ENCODE measurements at places on chromosomes 2 and 18.

- no peak for DNase-seq
Measured at GRCh38 chr2:58054264-58054663, 7.7 kb downstream of the VRK2 start.

- no peak for DNase-seq
Measured at GRCh38 chr2:64405581-64406406, 48.2 kb upstream of the LGALSL start.

- DNase-seq, result no peak
Measured at GRCh38 chr18:27412556-27412955, 227.4 kb upstream of the CHST9 start.

GRCh38 chr2:106857882-106858478 lies 28.0 kb downstream of the ST6GAL2 start:
- no peak for DNase-seq

GRCh38 chr2:101854877-101855276 lies 136.9 kb upstream of the IL1R2 start:
- no peak for DNase-seq

DNA sequence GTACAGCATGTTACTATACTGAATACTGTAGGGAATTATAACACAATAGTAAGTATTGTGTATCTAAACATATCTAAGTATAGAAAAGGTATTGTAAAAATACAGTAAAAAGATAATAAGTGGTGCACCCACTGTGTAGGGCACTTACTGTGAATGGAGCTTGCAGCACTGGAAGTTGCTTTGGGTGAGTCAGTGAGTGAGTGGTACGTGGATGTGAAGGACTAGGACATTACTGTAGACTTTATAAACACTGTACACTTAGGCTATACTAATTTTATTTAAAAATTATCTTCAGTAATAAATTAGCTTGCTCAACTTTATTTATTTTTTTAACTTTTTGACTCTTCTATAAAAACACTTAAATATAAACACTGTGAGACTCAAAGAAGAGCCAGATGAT lies 82.6 kb downstream of the MTA3 start:
- no peak for DNase-seq
